Hypothalamus (tissue), 51 donors: ENCODE measurements at places on chromosomes 4 and X.

DNA sequence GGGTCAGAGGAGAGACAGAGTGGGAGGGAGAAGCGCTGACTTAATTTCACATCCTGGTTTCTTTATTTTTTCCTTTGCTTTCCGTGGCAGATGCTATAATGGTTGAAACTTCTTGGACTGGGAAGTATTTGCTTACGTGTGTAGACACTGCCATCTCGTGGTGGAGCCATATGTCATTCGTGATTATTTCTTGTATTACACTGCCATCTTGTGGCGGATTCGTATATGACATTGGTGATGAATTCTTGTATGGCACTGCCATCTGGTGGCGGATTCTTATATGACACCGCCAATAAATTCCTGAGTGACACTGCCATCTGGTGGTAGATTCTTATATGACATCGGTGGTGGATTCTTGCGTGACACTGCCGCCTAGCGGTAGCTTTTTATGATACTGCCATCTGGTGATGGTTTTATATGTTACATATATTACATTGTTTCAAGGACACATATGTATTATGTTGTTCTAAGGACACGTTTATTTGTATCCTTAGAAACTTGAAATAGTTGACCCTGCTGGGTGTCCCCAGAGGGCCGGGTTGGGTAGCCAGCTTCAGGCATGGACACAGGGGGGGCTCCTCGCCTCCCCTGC lies 37.3 kb upstream of the CLCN4 start:
- DNase-seq: peak; percentile 9

- DNase-seq: no peak
Measured at GRCh38 chr4:168880072-168880675, 129.9 kb downstream of the CBR4 start.

- no peak for DNase-seq
Measured at GRCh38 chrX:74911494-74911893, 13.8 kb downstream of the NEXMIF start.

- DNase-seq: no peak
Measured at GRCh38 chr4:84677093-84677492, 94.2 kb downstream of the CDS1 start.

GRCh38 chr4:41319553-41319952 lies 62.8 kb downstream of the UCHL1 start:
- DNase-seq: no peak

DNA sequence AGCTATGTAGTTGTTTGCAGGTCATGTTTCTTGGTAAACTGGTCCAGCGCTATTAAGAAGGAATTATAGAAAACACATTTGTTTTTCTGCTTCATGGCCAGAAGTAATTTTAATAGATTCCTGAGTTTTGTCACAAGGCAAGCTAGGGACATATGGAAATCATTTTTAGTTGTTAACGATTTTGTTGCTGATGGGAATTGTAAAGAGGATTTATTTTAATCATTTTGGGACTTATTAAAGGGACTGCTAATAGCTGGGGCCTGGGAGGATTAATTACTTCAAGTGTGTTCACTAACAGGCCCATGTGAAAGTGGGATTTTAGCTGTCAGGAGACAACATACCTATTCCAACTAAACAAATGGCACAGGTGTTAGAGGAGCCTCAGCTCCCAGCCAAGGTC lies 492.0 kb upstream of the ARX start:
- DNase-seq: no peak

DNA sequence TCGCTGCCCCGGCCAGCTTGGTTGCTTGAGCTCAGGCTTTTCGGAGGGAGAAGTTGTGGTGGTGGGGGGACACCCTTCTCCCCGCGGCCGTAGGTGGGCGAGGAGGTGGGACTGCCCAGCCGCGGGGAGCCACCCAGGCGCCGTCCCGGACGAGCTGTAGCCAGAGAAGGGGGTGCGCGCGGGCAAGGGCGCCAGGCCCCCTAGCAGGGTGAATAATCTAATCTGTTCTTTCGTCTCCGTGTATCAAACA lies 3.1 kb downstream of the MID1IP1 start:
- DNase-seq: no peak

DNA sequence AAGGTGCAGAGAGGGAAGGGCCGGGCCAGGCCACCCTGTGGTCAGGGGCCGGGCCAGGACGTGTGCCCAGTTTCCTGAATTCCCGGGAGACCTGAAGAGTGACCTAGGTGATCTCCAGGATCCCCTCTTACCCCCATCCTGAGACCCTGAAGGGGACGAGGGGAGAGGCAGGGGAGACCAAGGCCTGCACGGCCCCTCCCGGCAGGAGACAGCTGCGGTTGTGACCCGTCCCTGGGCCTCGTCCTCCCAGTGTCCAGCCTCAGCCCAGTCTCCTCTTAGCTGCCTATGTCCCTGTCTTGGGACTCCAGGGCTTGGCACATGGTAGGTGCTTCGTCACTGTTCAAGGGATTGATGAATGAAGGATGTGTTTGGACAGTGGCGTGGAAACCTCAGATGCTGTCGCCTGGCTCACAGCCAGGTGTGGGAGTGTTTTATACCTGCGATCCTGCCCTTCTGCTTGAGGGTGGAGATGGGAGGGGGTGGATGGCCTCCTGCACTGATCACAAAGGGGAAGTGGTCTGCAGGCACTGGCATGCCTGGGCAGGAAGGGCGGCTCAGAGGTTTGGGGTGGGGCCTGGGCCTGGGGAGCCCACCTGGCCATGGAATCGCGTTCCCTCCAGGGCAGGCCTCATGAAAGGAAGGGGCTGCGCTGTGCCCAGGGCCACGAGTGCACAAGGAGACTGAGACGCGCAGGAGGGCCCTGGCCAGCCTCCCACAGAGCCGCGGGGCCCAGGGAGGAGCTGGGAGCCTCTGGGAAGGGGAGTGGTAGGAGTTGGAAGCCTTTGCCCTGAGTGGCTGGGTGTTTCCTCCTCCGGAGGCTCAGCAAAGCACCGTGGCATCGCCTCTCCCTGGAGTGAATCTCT lies 6.9 kb downstream of the SH3TC1 start:
- no peak for DNase-seq

GRCh38 chrX:867966-868647 lies 237.5 kb downstream of the SHOX start:
- no peak for DNase-seq

DNA sequence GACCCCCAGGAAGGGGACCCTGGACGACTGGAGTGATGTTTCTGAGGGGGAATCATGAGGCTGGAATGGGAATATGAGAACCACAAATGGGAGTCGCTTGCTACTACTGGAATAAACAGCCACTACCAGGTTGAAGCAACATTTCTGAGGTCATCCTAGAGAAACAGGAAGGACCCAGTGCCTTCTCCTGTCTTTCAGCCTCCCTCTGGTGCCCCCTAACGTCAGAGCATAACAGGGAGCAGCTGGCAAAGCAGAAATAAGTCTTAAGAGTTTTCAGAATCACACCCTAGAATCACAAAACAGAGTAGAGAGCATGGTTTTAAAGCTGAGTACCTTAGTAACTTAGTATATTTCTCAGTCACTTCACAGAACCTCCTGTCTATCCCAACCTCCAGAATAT lies 347.8 kb upstream of the PITX2 start:
- DNase-seq: no peak

DNA sequence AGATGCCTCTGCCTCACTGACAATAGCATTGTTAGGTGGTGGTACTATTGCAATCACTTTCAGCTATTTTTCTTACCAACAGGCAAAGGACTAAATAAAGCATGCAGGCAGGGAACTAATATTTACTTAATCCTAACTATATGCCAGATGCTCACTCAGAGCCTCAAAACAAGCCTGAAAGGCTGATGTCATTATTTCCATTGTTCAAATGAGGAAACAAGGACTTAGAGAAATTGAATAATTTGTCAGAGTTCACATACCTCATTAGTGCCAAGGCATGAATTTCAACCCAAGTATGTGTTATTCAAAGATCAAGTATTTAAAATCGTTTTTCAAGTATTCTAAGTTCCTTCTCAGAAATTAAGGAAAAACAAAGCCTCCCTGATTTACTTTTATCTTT lies 374.9 kb upstream of the TECRL start:
- DNase-seq: no peak

- no peak for DNase-seq
Measured at GRCh38 chr4:109683621-109684253, 19.5 kb downstream of the CASP6 start.

DNA sequence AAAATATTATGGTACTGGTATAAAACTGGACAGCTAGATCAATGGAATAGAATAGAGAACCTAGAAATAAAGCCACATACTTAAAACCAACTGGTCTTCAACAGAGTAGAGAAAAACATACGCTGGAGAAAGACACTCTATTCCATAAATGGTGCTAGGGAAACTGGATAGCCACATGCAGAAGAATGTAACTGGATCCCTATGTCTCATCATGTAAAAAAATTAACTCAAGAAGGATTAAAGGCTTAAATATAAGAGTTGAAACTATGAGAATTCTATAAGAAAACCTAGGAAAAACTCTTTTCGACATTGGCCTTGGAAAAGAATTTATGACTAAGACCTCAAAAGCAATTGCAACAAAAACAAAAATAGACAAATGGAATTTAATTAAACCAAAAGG lies 114.6 kb downstream of the PCDH18 start:
- no peak for DNase-seq

- DNase-seq: no peak
Measured at GRCh38 chr4:67428819-67429218, 116.5 kb downstream of the CENPC start.

DNA sequence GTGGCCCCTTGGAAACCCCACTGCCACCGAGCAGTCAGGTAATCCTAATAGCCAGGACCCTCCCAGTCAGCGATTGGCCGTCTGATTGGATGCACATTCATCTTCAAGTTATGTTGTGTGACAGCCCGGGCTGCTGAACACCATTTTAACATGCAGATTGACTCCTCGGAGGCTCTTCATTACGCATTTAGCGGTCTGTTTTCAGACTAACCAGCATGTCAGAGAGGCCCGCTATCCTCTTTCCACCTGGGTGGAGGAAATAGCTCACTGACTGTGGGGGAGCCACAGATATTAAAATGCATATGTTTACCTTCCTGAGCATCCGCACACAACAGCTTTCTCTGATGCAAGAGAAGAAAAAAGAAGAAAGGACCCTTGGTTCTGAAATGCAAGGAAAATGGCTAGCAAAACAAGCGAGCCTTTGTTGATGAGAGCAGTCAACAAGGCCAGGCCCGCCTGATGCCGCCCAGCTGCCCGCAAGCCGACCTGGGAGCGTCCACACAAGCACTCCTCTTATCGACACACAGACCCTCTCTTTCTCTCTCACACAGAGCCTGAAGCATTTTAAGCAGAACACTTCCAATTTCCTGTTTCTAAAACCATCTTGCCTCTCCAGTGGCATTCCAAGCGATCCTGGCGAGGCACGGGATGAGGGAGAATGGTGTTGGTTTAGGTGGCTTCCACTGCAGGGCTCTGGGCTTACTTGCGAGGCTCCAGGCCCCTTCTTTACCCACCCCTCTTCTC lies 118.3 kb downstream of the MGST2 start:
- no peak for DNase-seq

DNA sequence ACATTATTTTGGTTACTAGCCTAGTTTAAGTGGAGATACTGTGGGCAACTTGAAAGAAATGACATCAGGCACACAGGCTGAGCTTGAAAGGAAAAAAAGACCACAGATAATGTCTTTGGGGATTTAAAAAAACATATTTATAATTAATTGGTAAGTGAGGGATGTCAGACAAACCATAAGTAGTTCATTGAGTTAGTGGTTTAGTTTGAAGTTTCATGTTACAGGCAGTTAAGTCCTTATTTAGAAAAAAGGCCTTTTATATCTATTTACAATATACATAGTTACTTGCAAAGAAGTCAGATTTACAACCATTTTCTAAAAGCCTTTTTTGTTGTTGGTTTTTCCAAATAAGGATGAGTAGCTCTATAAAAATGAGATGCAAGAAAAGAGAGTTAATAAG lies 89.2 kb downstream of the CDS1 start:
- no peak for DNase-seq

GRCh38 chr4:147831551-147832171 lies 99.8 kb downstream of the ARHGAP10 start:
- no peak for DNase-seq

- DNase-seq: no peak
Measured at GRCh38 chrX:10923466-10923865, 187.7 kb upstream of the HCCS start.

DNA sequence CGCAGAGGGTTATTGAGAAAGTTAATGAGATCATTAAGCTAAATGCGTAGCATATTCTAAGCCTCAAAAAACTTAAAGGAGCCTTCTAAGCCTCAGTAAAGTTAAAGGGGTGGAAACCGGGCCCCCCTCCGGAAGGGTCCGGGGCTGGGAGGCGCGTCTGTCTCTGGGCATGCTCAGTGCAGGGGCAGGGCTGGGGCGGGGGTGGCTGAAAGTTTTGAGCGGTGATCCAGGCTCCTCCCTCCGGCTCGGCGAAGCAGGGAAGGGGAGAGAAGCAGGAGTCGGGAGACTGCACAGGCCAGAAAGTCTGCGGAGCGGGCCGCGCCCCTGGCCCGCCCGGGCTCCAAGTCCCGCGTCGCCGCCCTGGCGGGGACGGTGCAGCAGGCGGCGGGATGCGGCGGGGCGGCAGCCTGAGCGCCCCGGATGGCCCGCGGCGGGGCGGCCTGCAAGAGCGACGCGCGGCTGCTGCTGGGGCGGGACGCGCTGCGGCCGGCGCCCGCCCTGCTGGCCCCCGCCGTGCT lies at the start of gene EVC:
TSS of gene EVC (plus strand) at position 241 of the 518 bp plus-strand sequence. CDS start at position 421, 180 bp downstream.
- no peak for DNase-seq

DNA sequence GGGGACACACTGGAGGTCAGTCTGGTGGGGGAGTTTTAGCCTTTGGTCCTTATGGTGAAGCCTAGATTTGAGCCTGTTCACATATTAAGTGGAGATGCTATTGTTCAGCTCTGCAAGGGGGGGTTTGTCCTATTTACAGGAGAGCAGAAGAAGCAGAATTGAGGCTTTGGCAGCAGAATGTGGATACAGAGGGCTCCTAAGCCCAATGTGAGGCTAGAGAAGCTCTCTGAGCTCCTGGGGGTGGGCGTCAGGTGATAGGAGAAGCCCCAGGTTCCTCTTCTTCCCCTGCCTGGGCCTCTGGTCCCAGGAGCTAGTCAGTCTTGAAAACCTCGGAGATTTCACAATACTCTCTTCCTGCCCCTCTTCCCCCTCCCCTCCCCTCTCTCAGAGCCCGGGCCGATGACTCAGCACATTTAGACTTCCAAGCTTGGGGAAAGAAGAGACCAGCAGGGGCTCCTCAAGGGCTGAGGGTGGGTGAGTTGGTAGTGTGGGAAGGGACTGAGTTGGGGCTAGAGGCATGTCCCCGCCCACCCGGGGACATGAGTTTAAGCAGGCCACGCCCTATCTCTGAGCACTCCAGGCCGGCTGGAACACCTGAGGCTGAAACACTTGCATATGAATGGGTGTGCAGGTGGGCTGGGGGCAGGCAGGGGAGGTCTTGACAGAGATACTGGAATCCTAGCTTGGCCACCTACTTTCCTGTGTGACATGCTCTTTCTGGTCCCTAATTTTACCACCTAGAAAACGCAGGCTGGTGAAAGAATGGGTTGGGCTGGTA lies 3.4 kb downstream of the TFE3 start:
- DNase-seq: peak; percentile 36
